NCI-H446 (cell line): ENCODE measurements at places on chromosomes 3 and 15.

DNA sequence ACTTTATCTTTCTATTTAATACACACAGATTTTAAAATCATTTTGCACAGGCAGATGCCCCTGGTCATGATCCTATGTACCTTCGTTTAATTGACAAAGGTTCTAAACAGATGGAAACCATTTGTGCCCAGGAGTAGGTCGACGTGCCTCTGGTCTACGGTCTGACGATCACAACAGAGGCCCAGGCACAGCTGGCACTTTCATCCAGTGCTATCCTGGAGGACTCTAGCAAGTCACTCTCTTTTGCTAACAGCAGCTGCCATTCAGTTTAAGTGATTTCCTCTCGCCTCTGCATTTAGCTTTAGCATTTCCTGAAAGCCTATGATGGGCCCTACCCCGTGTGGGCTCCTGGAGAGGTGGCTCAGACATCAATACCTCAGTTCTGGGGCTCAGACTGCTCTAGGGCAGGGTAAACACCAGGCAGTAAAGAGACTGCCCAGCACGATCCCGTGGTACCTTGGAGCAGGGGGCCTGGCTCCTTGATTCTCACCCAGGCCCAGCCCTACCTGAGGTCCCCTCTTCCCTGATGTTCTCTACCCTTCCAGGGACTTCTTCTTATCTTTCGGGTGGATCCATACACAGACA lies 83.2 kb upstream of the SNRPA1 start:
- no peak for DNase-seq

DNA sequence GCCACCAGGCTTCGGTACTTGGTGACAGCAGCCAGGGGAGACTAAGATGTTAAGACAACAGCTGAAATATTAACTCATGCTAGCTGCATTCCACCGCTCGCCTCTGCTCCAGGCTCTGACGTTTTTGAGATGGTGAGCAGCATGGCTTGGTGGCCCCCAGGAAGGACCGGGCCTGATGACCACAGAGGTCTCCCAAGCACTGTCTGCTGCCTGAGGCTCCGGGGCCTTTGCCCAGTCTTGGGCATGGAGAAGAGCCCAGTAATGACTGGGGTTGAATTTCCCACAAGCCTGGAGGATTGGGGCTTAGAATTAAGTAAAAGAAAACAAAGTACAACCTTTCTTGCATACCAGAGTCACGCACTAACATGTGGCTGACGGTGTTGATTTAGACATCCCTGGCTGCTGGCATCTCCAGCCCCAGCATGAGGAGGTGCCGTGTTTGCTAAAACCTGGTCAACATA lies 243.6 kb upstream of the LYSMD4 start:
- DNase-seq = no peak

DNA sequence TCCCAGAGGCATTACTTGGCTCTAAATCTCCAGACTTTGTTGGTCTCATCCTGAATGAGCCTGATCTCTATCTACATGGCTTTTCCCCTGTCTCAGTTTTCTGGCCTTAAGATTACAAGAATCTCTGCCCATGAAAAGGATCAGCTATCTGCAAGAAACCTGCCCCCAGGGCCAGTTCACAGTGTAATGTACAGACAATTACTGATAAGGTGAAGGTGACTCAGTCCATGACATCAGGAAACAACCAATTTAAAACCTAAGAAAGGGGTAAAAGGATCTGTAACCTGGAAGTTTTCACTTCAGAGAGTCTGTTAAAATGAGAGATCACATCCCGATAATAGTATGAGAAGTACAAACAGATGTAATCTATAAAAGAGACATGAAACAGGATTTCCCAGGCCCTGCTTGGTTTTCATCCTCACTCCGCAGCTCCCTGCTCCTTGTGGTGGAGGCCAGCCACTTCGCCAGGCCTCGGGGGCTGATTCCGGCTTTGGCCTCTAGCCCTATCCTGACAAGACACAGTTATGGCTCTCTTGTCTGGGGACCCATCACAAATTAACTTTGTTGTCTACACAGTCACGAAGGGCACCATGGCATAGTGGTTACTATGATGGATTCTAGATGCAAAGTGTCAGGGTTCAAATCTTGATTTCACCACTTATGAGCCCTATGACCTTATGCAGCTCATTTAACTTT lies 136.9 kb downstream of the THSD4 start:
- no peak for DNase-seq

DNA sequence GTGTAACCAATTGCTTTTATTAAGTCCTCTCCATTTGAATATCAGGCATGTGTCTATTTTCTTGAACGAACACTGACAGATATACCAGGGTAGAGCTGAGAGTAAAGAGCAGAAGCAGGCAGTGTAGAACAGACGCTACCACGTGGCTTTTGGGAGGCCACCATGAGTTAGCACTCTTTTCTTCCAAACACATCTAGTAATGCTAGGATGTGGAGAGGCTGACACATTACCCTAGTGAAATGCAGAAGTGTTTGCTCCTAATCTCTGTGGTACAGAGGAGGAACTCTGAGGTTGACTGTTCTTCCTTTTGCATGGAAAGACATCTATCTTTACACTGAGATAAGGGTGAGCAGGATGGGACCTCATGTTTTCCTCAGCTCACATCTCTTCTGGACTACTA lies 216.3 kb downstream of the SATB1 start:
- DNase-seq = no peak

GRCh38 chr3:1962396-1963088 lies 136.1 kb upstream of the CNTN4 start:
- no peak for DNase-seq

DNA sequence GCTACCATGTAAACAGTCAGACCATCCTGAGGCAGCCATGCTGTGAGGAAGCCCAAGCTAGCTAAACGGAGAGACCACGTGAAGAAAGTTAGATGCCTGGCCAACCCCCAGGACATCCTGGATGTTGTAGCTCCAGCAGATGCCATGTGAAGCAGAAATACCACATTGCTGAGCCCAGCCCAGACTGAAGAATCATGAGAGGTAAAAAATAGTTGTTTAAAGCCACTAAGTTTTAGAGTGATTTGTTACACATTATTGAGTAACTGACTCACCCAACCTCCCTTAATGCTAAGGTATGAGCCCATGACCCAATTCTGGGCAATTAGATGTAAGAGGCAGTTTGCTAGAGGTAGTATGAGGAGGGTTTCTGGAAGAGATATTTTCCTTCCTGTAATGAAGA lies 200.5 kb downstream of the THRB start:
- no peak for DNase-seq

DNA sequence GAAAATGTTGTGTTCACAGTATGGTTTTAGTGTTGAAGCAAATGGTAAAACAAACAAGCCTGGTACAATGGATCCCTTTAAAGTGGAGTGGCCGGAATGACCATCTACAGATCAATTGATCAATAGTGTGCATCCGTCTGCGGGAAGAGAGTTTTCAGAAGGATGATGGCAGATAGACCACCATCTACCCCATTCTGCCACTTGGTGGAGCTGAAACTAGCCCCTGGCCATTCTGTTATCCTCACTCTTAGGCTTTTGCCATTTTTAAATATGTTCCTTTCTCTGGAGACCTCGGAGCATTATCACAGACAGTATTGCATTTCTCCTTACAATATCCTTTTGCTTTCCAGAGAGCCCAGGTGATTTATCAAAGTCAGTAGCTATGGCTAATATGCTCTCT lies 258.9 kb upstream of the CFAP20DC start:
- no peak for DNase-seq

GRCh38 chr3:41007399-41007798 lies 191.9 kb upstream of the CTNNB1 start:
- no peak for DNase-seq

GRCh38 chr3:41434781-41435180 lies 235.5 kb downstream of the CTNNB1 start:
- no peak for DNase-seq

- DNase-seq = no peak
These were observed 29.8 kb downstream of the ALS2CL start for GRCh38 chr3:46663591-46664135.

DNA sequence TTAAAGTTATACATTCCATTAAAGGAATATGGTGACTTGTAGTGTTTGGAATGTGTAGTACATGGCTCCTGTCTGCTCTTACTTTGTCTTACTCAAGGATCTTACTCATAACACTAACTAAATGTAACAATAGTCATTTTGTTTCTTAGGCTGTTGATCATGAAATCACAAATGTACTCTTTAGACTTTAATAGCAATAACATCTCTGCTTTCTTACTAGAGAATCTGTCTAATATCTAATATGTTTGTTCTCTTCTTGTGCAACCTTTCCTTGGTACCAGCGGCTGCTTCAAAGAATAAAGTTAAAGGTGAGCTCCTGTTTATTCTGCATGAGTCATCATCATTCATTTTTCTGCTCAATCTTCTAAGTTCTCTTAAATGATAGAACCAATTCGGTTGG lies 767.5 kb downstream of the CADM2 start:
- DNase-seq = no peak

- DNase-seq = no peak
These were observed 17.2 kb upstream of the CRABP1 start for GRCh38 chr15:78322724-78323521.

DNA sequence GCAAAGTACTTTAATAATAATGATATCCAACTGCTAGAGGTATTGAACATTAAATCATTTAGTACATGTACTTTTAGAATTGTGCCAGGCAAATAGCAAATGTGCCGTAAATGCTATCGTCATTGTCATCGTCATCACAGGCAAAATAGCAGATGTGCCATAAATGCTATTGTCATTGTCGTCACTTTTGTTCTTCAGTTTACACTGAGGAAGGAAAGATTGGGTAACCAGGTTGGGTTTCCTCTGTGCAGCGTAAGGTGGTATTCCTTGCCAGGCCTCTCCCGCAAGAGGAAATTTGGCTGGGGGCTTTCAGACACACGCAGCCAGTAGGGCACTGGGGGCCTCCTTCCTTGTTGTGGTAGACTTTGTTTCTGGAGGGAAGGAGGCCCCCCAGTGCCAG lies 26.4 kb downstream of the ABHD17C start:
- DNase-seq = no peak

GRCh38 chr3:72034986-72035385 lies 250.0 kb upstream of the PROK2 start:
- no peak for DNase-seq

DNA sequence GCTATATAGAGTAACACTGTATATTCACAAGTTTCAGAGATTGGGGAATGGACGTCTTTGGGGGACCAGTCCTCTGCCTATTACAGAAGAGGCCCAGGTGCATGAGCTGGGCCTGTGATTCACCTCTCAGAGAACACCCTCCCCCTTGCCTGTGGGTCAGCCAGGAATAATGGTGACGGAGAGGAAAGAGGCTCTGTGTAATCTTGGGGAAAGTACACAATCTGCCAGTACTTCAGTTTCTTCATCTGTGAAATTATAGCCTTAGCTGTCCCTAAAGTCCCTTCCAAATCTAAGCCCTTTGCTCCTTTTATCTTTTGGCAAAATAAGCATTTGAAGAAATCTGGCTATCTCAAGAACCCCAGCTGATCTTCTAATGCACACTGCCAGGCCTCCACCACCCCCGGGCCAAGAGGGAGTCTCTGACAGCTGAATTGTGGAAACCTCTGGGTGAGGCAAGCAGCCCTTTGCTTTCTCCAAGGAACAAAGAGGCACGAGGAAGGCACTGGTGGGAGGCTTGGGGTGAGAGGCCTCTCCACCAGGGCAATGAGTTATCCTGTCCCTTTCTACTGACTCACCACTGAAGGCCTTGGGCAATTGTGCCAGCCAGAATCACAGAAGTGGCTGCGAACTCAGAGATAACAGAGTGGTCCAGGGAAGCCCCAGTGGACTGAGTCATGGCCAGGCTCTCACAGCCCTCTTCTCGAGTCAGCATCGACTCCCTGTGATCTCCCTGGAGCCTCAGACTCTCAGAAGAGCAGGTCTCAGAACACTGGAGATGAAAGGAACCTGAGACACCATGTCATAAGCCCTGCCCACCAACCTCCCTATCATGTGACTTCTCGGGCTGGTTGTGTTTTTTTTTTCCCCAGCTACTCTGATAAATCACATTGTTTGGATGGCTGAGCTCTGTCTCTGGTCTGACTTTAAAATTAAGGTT lies 31.8 kb downstream of the CCNL1 start:
- DNase-seq = no peak

DNA sequence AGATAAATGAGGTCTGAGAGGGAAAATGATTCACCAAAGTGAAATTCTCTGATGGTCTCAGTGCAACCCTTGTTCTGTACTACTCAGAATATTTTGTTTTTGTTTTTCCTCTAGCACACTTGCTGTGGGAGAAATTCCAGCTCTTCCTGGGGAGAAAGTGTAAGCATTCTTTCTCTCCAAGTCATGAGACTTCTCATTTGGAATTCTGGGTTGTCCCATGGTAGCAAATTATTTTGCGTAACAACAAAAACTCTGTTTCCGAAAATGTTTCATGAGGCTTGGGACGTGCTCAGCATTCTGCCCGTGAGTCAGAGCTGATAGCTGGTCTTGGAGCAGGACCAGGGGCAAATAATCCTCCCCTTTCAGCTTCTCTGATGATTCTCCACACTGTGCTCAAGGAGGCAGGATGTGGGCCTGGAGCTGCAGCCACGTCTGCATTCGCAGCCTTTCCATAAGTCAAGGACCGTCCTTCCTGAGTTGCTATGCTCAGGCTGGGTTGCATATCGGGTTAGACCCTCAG lies 70.3 kb downstream of the SENP2 start:
- DNase-seq = no peak

- no peak for DNase-seq
These were observed 990 bp upstream of the CLDN1 start for GRCh38 chr3:190323246-190323626.

- DNase-seq = no peak
These were observed 49.3 kb downstream of the HHLA2 start for GRCh38 chr3:108345492-108346205.

GRCh38 chr3:42803414-42804105 lies 730 bp downstream of the HIGD1A start:
- peak; percentile 4 for DNase-seq

GRCh38 chr15:41125931-41126642 lies 10.0 kb upstream of the INO80 start:
- no peak for DNase-seq
